Kidney glomerular epithelial cell (primary cell): ENCODE measurements at places on chromosomes 7 and 10.

- DNase-seq, result no peak
Measured at GRCh38 chr10:24708081-24708480, 15.6 kb downstream of the ARHGAP21 start.

DNA sequence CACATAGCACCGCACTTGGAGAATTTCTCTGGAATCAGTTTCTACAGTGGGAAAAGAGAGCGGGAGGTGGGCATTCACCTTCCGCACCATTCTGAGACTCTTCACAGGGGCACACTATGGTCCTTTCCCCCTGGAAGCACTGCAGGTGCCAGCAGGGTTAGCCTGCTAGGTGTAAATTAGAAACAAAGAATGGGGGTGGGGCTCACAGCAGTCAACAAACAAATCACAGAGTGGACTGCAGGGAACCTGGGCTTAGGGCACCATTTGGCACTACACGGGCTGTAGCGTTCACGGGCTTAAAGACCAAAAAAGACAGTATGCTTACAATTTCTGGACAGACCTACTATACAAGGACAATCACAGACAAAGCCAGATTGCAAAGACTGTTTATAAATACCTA lies 8.0 kb upstream of the PKD1L1 start:
- no peak for DNase-seq

DNA sequence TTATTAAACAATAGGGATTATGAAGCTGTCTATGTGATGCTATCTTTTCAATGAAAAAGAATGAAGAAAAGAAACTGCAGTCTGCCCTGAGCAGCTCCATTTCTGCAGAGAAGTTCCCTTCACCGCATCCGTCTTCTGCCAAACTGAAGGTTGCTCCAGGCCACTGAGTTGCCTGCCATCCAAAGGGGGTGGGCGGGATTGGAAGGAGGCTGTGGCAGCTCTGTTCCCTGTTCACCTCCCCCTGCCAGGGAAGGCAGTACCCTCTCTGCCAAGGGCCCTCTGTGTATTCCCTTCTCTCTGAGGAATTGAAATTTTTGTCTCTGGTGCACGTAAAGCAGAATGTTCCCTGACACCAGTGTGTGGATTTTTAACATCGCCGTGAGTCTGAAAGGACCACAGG lies 243.1 kb upstream of the GHITM start:
- no peak for DNase-seq

GRCh38 chr7:72234086-72234485 lies 178.1 kb downstream of the CALN1 start:
- DNase-seq, result no peak

- no peak for DNase-seq
Measured at GRCh38 chr10:49419005-49419404, 23.1 kb upstream of the DRGX start.

GRCh38 chr7:129013048-129013724 lies 41.7 kb downstream of the TNPO3 start:
- no peak for DNase-seq

DNA sequence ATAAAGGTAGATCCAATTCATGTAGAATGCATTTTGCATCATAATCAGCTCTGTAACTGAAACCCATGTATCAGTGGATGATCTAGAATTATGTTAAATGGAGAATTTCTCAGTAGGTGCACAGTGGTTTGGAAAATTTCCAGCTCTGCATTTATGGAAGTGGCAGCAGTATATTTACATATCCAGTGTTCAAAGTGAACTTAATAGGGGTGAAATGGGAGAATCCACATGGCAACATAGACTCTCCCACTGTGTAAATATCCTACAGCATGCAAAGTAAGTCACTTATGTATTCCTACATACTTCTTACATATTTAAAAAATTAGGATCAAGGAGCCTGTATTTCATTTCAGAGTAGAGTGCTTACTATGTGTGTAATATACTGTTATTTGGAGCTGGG lies 35.3 kb downstream of the CDC14C start:
- DNase-seq, result no peak
